ENCODE measurements at places on chromosomes 13 and 19. TPM values are rescaled to one million over a fixed set of nuclear protein-coding genes. Genes with fewer than 3 reads are reported as not detected.

DNA sequence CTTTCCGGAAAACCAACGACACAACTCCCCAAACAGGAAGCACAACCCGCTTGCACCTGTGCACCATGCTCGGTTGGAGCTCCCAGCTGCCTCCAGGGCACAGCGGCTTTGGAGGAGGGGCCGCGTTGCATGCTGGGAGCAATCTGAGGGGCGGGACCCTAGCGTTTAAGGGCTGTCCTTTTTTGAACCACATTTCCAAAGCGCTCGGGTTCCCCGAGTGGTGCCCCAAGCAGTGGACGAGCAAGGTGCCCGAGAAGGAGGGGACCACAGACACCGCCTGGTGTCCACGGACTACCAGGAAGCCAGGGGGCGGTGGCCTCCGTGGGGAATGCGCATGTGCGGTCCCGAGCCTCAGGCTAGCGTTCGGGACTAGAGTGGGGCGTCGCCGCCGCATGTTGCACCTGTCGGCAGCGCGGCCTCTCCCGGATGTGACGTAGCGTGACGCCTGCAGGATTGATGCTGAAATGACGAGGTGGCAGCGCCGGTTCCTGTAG is 11.9 kb upstream of the ZNF57 start:
- DNase-seq = no peak
- no peaks in the 10 kb centered on the region for H3K36me3 ChIP-seq
- H3K27me3 ChIP-seq = peaks cover 5% of the 10 kb centered on the region
- H3K4me3 ChIP-seq = no peak overlapping the region

Gene ETFB
- 49.6 TPM for total RNA-seq

- H3K27me3 ChIP-seq = no peaks in the 10 kb centered on the region
- H3K27ac ChIP-seq = no peak overlapping the region
- no peaks in the 10 kb centered on the region for H3K4me1 ChIP-seq
- H3K4me3 ChIP-seq = no peak overlapping the region
- peaks cover 10% of the 10 kb centered on the region for H3K36me3 ChIP-seq
Measured at GRCh38 chr19:8255426-8256125, 46.4 kb downstream of the CERS4 start.

Gene MAMSTR
- 1.6 TPM for total RNA-seq

Gene ZNF296
- 0.12 TPM for total RNA-seq

Measured in chondrocyte (in vitro differentiated cells).